ENCODE measurements at places on chromosomes 7 and 10.

- no peaks in the 10 kb centered on the region for H3K36me3 ChIP-seq
- H3K4me3 ChIP-seq, result no peak overlapping the region
- H3K4me1 ChIP-seq, result no peaks in the 10 kb centered on the region
- no peak for DNase-seq
- H3K27ac ChIP-seq, result no peak overlapping the region
- H3K27me3 ChIP-seq, result no peaks in the 10 kb centered on the region
Observed at GRCh38 chr7:80636709-80637108, 1.7 kb upstream of the CD36 start.

- no peak overlapping the region for H3K4me3 ChIP-seq
- DNase-seq, result peak; percentile 13
- no peaks in the 10 kb centered on the region for H3K36me3 ChIP-seq
- no peaks in the 10 kb centered on the region for H3K27me3 ChIP-seq
- no peaks in the 10 kb centered on the region for H3K4me1 ChIP-seq
Observed at GRCh38 chr10:7258948-7259523, 151.8 kb downstream of the SFMBT2 start.

GRCh38 chr10:80769700-80770160, 232.0 kb downstream of the SH2D4B start:
- no peaks in the 10 kb centered on the region for H3K4me1 ChIP-seq
- no peak overlapping the region for H3K27ac ChIP-seq
- DNase-seq, result no peak
- no peak overlapping the region for H3K4me3 ChIP-seq

DNA sequence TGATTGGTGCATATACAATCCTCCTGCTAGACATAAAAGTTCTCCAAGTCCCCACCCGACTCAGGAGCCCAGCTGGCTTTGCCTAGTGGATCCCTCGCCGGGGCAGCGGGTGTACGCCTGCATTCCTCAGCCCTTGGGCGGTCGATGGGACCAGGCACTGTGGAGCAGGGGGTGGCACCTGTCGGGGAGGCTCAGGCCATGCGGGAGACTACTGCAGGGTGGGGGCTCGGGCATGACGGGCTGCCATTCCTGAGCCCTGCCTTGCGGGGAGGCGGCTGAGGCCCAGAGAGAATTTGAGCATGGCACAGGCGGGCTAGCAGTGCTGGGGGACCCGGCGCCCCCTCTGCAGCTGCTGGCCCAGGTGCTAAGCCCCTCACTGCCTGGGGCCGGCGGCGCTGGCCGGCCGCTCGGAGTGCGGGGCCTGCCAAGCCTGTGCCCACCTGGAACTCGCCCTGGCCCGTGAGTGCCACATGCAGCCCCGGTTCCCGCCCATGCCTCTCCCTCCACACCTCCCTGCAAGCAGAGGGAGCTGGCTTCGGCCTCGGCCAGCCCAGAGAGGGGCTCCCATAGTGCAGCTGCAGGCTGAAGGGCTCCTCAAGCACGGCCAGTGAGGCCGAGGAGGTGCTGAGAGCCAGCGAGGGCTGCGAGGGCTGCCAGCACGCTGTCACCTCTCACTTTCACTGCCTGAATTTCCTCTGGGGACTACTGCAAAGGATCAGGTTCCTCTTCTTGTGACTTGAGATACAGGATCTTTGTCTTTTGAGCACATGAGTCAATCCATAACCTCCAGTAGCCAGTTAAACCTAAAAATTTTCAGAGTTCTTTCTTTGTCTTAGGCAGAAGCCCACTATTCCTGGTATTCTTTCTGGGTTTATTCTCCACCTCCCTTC, 25.1 kb upstream of the ELOVL3 start:
- no peak overlapping the region for H3K4me3 ChIP-seq
- no peaks in the 10 kb centered on the region for H3K27me3 ChIP-seq
- H3K4me1 ChIP-seq, result no peaks in the 10 kb centered on the region
- no peaks in the 10 kb centered on the region for H3K36me3 ChIP-seq
- no peak overlapping the region for H3K27ac ChIP-seq

DNA sequence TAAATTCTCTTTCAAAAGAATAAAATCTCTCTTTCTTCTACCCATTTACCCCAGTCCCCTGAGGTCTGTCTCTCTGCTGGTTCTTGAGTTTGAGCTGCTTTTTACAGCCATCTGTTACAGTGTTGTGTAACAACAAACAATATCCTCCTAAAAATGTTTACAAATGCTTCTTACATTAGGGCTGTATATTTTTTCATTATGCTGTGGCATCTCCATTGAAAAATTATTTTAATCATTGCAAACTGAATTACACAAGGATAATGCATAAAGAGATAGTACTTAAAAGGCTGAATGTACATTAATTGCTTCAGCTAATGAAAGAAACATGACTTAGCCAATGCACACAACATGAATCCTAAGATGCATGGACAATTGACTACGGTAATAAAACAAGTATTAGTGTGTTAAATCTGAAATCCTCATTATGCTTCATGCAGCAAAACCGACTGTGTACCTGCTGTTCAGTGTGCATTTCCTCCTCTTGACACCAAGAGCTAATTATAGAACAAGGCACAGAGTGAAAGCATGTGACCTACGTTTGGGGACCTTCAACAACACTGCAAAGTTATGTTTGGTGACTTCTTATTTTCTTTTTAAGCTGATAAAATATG, 181.7 kb upstream of the RHOBTB1 start:
- H3K4me1 ChIP-seq, result no peaks in the 10 kb centered on the region
- no peaks in the 10 kb centered on the region for H3K36me3 ChIP-seq
- no peak overlapping the region for H3K27ac ChIP-seq
- no peak for DNase-seq
- H3K27me3 ChIP-seq, result no peaks in the 10 kb centered on the region
- H3K4me3 ChIP-seq, result no peak overlapping the region

GRCh38 chr10:69744971-69745370, 56.7 kb upstream of the COL13A1 start:
- H3K27ac ChIP-seq, result no peak overlapping the region
- no peak for DNase-seq
- H3K4me1 ChIP-seq, result no peaks in the 10 kb centered on the region

Measured in large intestine (tissue), 12 donors.